ENCODE measurements at places on chromosomes 3 and 15.

- DNase-seq: no peak
Observed at GRCh38 chr3:156558389-156558788, 3.5 kb upstream of the SSR3 start.

DNA sequence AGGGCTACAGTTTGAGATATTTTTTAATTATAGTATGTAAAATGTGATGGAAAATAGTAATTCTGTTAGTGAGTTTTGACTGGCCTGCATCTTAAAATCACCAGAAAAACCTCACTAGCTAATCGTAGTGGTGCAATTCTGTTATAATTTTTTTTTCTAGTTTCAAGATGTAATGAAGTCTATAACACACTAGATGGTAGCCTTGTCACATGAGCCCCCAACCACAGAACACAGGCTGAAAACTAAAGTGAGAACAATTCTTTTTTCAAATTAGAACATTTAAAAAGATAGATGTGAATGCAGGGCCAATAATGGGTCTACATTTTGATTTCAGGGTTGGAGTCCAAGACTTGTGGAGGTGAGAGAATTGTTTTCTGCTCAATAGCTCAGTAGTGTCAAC lies 83.3 kb upstream of the KCNH8 start:
- no peak for DNase-seq

DNA sequence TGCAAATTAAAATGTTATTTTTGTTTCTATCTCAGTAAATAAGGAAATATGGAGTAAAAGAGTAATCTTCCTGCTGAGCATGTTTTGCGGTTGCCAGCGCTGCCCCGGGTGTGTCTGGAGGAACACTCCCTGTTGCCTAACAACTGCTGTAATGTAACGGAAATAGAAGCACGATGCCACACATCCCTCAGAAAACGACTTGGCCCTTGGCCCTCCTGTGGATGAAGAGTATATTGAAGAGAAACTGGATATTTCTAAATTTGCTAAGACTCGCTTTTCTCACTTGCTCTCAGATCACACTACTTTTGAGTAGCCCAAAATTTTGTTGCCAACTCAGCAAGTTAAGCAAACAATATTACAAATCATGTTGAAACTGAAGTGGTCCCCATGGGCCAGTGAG lies 18.9 kb downstream of the CX3CR1 start:
- DNase-seq: peak; percentile 51

GRCh38 chr3:4512895-4513616 lies 19.9 kb downstream of the ITPR1 start:
- no peak for DNase-seq

GRCh38 chr3:66931291-66931690 lies 66.8 kb upstream of the KBTBD8 start:
- DNase-seq: no peak

DNA sequence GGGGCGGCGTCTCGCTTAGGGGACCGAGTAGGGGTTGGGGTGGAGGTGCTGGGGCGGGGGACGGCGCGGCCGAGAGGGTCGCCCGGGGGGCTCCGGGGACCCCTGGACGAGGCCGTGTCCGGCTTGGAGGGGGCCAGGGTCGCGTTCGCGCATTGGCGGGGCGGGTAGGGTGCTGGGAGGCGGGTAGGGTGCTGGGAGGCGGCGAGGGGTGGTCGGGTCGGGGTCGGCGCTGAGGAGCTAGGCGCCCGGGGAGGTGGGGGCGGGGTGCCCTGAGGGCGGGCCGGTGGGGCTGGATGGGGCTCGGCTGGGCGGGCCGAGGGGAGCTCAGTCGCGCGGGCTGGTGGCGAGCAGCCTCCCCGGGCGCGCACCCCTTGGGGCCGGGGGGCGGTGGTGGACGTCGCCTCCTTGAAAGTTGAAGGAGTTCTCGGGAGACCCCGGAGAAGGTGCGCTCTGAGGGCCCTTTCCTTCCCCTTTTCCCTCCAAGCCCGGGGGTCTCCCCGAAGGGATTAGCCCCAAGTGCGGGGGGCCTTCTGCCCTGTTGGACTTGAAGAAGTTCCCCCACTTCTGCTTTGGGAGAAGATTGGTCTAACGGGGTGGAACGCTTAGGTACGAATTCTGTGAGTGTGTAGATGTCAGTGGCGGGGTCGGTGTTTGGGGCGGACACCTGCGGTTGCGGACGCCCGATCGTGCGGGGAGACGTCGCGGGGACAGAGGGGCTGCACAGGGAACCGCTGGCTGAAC lies 543 bp downstream of the MEF2A start:
- DNase-seq: peak; percentile 24

DNA sequence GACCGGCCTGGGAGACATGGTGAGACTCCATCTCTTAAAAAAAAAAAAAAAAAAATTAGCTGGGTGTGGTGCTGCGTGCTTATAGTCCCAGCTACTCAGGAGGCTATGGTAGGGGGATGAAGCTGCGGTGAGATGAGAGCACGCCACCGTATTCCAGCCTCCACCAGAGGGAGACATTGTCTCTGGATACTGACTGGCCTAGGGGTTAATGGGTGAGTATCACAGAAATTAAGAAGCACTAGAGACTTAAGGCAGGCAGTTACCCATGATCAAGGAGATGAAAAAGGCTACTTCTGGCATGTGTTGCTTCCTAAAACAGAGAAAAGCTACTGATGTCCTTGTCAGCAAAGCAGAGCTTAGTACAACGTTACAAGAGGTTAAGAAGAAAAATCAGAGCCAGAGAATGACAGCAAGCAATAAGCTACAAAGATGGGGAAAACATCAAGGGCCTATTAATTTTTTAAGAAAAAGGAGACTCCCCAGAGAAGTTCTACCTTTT lies 8.6 kb downstream of the TFRC start:
- peak; percentile 40 for DNase-seq

- DNase-seq: no peak
Observed at GRCh38 chr3:47716656-47717055, 65.0 kb downstream of the SMARCC1 start.

DNA sequence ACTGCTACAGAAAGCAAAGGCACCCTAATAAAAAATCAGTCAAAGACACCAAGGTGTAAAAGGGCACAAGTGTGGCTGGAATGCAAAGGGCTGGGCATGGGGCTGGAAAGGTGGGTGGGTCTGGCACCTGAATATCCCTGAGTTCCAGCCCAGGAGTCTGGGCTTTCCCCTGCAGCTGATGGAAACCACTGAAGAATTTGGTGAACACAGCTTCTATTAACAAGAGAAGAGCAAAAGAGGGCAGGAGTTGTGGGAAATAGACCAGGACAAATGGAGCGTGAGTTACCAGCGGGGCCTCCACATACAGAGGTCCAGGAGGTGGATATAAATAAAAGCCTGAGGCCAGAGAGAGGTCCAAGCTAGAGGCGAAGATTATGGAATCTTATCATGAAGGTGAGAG lies 45.1 kb upstream of the TPM1 start:
- DNase-seq: no peak

DNA sequence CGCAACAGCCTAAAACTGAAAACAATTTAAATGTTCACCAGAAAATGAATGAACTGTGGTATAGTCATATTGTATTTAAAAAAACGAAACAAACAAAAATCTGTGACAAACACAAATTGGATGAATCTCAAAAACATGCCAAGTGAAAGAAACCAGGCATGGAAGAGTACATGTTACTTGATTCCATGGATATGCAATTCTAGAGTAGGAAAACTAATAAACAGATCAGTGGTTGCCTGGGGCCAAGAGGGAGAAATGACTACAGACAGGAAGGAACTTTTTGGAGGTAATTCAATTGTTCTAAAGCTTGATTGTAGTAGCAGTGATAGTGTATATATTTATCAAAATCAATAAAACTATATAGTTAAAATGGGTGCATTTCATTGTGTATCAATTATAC lies 16.8 kb downstream of the UBE3A start:
- DNase-seq: no peak

- no peak for DNase-seq
Observed at GRCh38 chr3:181316482-181316881, 326.9 kb upstream of the DNAJC19 start.

GRCh38 chr3:168570404-168571155 lies 474.9 kb upstream of the GOLIM4 start:
- no peak for DNase-seq

DNA sequence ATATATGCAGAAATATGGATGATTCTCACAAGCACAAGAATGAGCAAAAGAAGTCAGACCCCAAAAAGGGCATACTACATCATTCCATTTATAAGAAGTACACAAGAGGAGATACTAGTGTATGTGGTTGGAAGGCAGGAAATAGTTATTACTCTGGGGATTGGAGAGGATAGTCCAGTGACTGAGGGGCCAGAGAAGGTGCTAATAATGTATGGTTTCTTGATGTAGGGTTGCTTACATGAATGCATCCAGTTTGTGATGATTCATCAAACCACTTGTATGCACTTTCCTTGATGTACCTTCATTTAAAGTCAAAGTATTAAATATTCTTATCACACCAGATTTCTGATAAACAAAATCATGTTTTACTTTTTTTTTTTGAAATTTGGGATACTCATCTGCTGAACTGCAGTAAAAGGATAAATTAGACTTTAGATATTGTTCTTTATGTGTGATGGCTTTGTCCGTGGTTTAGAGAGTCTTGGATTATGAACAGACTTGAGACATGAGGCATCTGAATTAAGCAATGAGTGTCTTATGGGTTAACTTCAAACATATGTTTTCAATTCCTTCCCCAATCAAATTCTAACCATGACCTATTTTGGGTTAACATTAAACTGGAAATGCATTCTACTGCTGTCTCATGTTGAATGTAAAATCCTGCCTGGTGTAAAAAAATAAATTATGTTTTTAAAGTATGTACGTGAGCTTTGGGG lies 171.2 kb downstream of the SEMA6D start:
- DNase-seq: no peak

DNA sequence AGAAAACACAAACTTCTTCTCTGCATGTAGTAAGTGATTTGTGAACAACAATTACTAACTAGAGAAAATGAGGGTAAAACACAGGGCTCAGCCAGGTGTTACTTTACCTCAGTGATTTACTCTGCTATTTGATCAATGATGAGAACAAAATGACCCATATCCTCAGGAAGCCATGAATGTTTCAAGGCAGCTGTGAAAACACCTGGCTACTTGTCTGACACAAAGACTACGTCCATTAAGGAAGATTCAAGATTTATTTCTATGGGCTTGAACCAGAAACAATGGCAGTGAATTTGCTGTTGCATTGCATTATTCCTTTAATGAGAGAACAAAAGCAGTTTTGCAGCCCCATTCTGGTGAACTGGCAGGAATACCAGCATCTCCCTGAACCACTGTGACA lies 374.6 kb upstream of the ARL6 start:
- no peak for DNase-seq

DNA sequence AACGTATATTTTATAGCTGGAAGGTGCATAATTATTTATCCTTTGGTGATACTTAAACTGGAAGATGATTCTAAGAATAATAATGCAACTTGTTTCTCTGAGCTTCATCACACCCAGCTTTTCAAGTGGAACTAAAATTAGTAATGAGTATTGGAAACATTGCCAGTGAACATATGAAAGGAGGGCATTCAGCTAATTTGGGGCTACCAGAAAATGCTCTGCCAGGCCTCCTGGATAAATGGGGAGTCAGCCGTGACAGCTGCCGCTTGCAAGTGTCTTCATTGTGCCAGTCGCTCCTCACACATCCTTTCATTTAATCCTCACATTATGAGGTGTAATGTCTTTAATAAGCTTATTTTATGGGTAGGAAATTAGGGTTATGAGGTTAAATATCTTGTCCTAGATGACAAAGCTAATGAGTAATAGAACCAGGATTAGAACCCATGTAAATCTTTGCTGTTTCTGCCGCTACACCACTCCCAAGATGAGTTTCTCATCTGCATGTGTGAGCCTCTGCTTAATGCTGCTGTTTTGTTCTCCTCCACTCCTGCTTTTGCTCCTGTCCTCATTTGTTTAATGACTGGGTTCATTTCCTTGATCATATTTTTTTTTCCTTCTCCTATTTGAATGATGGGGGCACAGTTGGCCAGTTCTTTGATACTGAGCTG lies 155.7 kb downstream of the PLCL2 start:
- DNase-seq: no peak

- DNase-seq: no peak
Observed at GRCh38 chr3:186024210-186024609, 84.7 kb downstream of the ETV5 start.

DNA sequence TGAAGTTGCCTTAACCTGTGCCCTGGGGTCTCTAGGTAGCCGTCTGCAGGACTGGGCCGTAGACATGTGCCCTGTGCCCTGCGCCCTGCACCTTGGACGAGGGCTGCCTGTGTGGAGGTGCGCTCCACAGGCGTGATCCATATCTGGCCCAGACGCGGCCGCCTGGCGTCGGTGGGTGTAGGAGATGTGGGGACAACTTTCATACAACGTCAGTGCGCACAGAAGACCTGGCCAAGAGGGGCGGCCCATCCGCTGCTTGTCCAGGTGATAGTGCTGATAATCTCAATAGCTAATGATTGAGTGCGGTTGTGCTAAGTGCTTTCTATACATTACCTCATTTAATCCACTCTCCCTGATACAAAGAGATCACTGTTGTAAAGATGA lies 665 bp upstream of the RASGRP1 start:
- no peak for DNase-seq

DNA sequence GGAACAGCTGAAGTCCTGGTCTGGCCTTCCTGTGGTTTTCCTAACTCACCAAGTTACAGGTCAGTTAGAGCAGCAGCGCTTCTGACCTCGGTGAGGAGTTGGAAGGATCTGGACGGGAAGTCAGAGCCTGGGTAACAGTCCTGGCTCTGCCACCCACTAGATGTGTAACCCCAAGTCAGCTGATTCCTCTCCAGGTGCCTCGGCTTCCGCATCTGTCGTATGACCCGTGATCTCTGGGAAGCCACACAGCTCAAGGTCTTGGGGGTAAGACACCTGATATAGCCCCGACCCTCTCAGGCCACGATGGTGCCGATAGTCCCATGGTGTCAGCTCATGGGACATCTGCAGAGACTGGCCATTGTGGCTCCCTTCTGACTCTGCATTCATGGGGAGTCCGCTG lies 8.3 kb upstream of the PIGZ start:
- no peak for DNase-seq

GRCh38 chr15:66734961-66735908 lies 33.2 kb downstream of the SMAD6 start:
- DNase-seq: no peak

DNA sequence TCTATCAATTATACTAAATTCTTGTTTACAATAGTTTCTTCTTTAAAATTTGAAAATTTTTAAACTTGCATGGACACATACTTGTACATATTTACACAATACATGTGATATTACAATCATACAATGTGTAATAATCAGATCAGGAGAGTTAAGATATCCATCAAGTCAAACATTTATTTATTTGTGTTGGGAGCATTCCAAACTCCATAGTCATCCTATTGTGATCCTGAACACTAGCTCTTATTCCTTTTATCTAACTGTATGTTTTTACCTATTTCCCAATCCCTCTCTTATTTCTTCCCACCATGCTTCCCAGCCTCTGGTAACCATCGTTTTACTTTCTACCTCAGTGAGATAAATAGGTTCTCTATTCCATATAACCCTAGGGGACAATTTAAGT lies 1219.2 kb downstream of the ZPLD1 start:
- no peak for DNase-seq

- DNase-seq: no peak
Observed at GRCh38 chr3:187799942-187800641, 54.8 kb upstream of the BCL6 start.
